ENCODE measurements at places on chromosomes 4 and X.

- peak; percentile 23 for DNase-seq
Observed at GRCh38 chr4:48290146-48290772, 20.6 kb upstream of the TEC start.

DNA sequence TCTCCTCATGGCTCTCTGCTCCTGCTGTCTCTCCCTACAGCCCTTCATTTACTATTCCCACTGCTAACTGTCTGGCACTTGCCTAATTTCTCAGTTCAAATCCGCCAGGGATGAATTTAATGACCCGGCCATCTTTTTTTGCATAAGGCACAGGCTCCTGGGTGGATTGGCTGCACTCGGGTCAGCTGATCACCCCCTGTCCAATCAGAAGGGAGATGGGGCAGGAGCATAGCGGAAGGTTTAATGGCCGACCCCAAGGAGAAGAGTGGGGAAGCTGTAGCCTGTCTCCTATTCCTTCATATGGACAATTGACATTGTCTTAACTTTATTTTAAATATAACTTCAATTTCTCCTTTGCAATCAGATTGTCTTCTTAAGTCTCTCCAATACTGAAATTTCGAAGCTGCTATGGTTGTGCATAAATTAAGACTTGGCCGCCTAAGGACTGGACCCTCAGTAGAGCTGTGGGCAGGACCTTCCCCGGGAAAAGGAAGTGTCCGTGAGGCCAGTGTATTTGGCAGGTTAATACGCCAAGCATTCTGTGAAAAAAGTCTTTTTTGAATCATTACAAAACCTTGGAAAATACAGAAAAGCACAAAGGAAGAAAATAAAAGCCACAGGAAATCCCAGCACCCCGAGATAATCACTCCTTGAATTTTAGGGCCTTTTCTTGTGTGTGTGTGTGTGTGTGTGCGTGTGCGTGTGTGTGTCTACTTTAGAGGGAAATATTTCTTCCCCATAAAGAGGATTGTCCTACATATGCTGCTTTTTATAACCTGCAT lies 55.5 kb downstream of the SMIM20 start:
- DNase-seq: no peak

GRCh38 chrX:109943092-109943739 lies 59.7 kb upstream of the TMEM164 start:
- no peak for DNase-seq

GRCh38 chrX:14673236-14673635 lies 143.9 kb downstream of the GLRA2 start:
- no peak for DNase-seq

DNA sequence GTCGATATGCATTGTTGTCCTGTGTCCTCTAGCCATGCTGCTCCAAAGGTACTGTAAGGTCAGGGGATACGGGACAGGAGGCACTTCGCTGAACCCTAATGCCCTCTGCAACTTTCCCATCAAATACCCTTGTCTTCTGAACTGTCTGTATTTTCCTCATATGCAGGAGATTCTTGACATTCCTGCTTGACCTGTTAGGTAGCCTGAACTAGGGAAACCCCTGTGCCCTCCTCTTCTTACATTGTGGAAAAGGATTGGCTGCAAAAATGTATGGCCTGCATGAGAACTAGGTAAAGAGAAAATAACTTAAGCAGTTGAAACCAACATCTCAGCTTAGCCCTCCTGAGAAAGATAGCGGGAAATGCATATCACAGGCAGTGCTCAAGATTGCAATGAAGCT lies 11.4 kb downstream of the RTL8B start:
- no peak for DNase-seq

- no peak for DNase-seq
Observed at GRCh38 chr4:128346054-128346716, 58.6 kb upstream of the PGRMC2 start.

DNA sequence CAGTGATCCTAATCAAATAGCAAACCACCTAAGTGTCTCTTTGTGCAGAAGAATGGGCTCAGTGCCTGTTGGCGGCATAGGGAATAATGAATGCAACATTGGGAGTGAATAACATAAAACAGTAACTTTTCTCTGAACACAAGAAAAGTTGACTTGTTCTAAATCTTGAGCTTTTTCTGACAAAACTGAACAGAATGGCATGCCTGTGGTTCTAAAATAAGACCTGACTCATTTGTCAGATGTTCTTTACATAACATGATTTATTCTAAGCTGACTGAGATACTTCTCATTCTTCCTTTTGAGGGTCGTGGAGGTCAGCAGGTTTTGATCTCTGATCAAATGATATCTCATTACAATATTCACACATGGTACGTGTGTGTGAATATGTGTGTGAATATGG lies 165.4 kb upstream of the WDR1 start:
- DNase-seq: no peak

DNA sequence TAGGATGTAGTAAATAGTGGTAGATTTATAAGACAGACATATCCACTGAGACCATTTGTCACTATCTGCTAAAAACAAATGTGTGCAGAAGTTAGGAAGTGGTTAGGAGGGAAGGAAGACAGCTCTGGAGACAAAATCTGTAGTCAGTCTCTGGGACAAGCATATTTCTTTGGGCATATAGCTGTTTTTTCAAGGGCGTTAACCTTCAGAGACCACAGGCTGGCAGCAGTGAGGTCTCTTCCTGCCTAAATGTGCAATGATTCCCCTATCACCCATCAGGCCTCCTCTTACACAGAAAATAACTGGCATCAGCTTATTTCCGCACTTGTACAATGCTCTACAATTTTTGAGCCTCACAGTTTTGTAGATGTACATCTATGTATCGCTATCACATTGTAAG lies 6.5 kb downstream of the TMEM150C start:
- DNase-seq: no peak

GRCh38 chrX:68114573-68115129 lies 318.6 kb downstream of the OPHN1 start:
- DNase-seq: no peak

- no peak for DNase-seq
Observed at GRCh38 chr4:80141543-80141942, 55.8 kb upstream of the PRDM8 start.

DNA sequence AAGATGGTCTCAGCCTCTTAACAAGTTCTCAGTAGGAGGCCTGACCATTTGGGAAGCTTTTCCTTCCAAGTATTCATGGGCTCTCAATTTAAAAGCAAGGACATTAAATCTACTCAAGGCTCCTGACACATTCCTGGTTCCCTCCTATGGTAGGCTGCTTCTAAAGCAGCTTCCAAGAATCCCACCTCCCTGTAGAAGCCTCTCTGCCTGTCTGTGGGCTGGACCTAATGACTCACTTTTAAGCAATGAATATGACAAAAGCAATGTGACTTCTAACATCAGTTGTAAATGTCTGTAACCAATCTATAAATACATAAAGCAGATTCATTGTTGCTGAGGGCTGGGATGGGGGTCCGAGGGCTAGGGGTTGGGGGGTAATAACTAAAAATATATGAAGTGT lies 99.5 kb upstream of the FAM9B start:
- no peak for DNase-seq

- DNase-seq: no peak
Observed at GRCh38 chr4:108777388-108777787, 14.5 kb upstream of the ETNPPL start.

- DNase-seq: no peak
Observed at GRCh38 chr4:170110285-170110672, 20.5 kb upstream of the AADAT start.

- DNase-seq: no peak
Observed at GRCh38 chr4:182089326-182089725, 153.9 kb upstream of the TENM3 start.

- no peak for DNase-seq
Observed at GRCh38 chr4:2924286-2924685, 38.9 kb downstream of the NOP14 start.

- no peak for DNase-seq
Observed at GRCh38 chr4:106746451-106746850, 289.7 kb downstream of the DKK2 start.

DNA sequence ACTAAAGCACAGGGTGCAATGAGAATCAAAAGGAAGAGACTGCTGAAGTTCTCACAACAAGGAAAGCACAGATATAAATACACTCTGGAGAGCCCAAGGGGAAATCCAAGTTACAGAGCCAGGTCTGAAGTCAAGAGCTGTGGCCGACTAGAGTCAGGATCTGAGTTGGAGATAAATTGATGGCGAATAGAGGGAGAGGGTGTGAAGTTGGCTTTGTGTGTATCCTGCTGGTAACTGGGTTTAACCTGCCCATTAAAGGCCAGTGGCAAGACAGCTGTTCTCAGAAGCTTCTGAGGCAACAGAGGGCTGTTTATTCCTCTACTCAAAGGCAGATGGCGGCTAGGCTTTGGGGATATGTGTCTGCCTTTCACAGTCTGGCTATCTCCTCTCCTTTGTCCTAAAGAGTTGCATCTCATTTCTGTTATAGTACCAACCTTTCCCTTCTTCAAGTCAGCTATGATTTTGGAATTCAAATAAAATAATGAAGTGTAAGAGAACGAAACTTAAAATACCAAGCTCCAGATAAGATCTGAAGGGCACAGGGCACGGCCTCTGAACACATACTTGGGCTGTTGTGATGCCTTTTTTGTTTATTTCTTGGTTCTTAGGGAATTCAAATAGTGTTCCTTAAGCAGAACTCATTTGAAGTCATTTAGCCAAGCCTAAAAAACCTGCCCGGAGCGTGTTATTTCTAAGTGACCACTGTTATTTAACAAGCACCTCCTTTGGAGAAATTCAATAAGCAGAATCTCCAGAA lies 142.1 kb downstream of the APBB2 start:
- DNase-seq: no peak

GRCh38 chr4:145580906-145581305 lies 38.3 kb upstream of the MMAA start:
- no peak for DNase-seq

DNA sequence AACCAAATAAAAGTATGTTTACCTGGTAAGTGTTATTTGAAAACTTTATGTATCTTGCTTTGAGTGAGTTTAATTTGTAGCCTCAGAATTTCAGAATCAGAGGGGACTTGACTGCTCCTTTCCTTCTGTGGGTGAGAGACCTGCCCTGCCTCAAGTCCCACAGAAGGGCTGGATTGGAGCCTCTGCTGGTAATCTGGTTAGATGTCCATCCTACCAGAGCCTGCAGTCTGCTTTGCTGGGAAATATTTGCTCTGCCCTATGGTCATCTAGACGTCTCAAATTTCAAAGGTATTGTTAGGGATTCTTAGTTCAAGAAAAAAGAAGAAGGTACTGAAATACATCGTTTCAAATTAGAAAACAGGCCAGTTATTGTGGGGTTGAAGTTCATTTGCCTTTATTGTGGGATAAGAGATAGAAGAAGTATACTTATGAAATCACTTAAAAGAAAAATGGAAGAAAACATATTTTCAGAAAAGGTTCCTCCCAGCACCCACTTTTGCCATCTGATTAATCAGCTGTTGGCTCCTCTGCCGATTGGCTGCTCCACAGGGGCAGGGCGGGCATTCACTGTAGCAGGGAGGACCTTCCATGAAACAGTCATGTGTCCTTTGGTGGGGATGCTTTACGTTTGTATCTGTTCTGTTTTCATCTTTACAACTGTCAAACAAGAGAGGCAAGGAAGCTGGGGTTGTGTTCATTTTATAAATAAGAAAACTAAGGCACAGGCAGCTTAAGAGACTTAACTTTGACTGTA lies 73.3 kb upstream of the TLR2 start:
- DNase-seq: no peak

- DNase-seq: no peak
Observed at GRCh38 chr4:146245850-146246249, 31.5 kb downstream of the REELD1 start.

DNA sequence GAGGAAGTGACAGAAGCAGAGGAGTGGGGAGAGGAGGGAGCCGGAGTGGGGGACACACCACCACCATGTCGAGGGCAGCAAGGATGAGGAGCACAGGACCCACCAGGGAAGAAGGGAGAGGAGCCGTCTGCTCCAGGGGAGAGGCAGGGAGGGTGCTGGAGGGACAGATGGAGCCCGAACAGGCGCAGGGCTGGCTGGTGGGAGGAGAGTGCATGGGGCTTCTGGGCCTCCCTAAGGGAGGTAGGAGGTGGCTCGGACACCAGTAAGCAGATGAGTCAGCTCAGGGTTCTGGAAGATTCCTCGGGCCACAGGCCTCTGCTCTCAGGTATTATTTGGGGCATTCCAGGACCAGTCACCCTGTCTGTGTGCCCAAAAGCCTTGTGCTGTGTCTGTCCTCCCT lies 29.8 kb downstream of the ATP2B3 start:
- no peak for DNase-seq

DNA sequence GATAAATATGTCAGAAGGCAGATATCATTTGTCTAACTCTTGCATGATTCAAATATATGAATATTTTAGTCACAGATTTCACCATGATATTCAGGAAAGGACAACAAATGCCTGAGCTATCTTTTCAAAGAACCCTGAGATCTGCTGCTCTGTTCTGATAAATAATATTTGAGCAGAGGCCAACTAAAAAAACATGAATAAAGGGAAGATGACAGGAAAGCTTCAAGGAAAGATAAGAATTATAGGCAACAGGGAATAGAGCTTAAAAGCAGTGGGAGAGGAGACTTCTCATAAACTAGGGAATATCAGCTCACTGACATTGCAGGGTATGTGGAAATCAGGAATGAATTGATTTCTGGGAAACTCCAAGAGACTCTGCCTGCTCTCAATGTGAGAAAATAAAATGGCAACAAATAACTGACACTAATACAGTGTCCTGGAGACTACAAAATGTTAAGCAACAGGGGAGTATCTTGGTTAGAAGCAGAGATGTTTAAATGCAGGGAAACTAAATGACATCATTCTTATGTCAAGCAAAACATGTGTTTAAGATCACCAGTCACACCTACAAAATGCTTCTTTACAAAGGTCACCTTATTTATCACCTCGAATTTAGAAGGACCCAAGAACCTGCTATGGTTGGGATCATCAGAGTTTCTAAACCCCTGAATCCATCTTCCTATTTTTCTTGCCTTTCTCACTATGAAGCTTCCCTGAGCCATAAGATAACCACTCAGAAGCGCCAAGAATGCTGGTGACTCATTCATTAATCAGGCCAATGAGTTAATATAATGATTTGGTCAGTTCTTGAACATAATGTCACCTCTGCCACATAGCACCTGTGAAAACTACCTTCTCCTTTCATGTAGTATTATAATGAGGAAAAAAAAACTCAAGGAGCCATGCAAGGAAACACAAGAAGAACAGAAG lies 78.1 kb downstream of the NDST3 start:
- no peak for DNase-seq

DNA sequence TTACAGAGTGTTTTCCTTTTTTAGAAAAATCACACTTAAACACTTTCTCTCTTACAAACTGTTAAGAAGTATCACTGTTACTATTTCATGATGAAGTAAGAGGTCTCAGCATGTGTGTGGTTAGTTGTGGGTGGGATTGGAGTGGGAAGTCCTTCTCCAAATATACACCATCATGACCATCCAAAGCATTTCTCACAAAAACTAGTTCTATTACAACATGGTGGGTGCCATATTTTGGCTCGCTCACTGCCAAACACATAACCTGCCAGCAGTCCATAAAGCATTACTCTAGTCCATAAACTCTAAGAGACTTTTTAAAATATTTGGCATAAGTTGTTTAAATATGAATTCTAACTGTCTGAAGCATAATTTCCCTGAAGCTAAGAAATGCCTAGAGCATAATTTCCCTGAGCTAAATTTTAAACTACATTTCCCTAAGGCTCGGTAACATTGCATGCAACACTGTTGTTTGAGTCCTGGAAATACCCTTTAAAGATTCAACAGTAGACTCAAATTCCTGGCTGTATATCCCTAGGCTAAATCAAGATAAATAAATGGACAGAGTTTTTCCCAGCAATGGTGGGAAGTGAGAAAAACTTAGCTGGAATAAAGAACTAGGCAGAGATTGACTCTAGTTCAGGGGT lies 415.0 kb upstream of the INTU start:
- no peak for DNase-seq

GRCh38 chrX:72306851-72307645 lies 1.3 kb upstream of the CITED1 start:
- peak; percentile 36 for DNase-seq

GRCh38 chrX:47316276-47317025 lies 53.9 kb upstream of the ZNF157 start:
- no peak for DNase-seq
